Stimulated activated CD8-positive, alpha-beta memory T cell treated with anti-CD3 and anti-CD28 coated beads, Interleukin-12 subunit alpha, Interleukin-12 subunit beta, amount 100 ng/mL, for 4 hours (primary cell): ENCODE measurements at places on chromosomes 6 and 20.

- DNase-seq, result no peak
These were observed 32.8 kb downstream of the PSMB9 start for GRCh38 chr6:32886681-32887383.

GRCh38 chr6:125193208-125193607 is 39.6 kb downstream of the TPD52L1 start:
- no peak for DNase-seq

GRCh38 chr6:167112421-167112820 is 10.5 kb upstream of the CCR6 start:
- no peak for DNase-seq

- no peak for DNase-seq
These were observed 111.0 kb downstream of the BMP7 start for GRCh38 chr20:57155415-57155814.

DNA sequence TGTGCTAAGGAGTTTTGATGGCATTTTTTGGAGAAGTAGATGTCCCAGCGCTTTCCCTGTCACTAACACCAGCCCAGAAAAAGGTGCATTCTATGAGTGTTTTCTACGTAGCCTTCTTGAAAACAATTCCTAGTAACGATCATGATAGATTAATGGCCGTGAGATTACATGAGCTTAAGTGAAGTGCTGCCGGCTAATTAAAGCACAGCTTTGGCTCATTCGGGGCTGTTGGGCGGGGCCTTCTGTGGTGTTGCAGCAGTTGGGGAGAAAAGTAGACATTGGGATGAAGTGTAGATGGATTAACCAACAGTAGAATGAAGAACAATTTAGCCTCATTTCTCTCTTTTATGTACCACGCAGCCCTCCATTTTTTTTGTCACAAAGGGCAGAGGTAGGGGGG is 20.8 kb upstream of the TRAF3IP2 start:
- DNase-seq, result no peak

DNA sequence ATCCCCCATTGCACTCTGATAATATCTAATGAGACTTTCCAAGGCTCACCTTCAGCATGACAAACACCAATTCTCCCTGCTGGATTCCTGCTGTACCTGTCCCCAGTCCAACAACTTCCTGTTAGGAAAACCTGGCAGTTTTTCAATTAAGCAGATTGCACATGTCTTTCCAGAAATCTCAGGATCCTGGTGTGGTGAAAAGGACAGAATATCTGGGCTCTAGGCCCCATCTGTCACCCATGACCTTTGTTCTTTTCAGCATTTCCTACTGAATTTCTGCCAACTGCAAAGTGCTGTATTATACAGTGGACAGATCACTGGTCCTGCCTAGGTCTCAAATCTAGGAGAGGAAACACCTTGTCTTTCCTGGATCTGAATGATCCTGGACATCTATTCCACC is 27.7 kb upstream of the DTNBP1 start:
- no peak for DNase-seq

GRCh38 chr6:91304521-91304920 is 717.6 kb upstream of the MAP3K7 start:
- DNase-seq, result no peak

- DNase-seq, result no peak
These were observed 42.3 kb downstream of the RPP40 start for GRCh38 chr6:4961322-4962168.

DNA sequence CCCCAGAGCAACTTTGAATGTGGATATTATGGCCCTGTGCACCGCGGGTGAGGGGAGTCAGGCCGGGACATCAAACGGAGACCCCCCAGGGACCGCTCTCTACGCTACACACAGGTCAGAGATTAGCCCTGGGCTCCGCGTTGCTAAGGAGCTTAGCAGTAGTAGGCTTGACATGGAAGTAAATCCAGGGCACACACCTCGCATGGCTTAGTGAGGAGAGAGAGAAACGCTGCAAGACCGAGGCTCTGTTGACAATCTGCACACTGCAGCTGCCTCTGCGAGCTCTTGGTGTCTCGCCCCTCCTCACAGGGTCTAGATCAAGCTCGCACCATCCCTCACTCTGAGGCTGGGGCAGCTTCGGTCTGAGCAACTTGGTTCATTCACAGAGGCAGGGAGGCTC is 116.1 kb upstream of the CDH4 start:
- DNase-seq, result no peak

- no peak for DNase-seq
These were observed 255.9 kb upstream of the SULF2 start for GRCh38 chr20:48041078-48041780.

GRCh38 chr6:2848851-2849250 is 7.2 kb upstream of the SERPINB1 start:
- no peak for DNase-seq
